ENCODE measurements at places on chromosomes 1 and 21. TPM values are rescaled to one million over a fixed set of nuclear protein-coding genes. Genes with fewer than 3 reads are reported as not detected.

DNA sequence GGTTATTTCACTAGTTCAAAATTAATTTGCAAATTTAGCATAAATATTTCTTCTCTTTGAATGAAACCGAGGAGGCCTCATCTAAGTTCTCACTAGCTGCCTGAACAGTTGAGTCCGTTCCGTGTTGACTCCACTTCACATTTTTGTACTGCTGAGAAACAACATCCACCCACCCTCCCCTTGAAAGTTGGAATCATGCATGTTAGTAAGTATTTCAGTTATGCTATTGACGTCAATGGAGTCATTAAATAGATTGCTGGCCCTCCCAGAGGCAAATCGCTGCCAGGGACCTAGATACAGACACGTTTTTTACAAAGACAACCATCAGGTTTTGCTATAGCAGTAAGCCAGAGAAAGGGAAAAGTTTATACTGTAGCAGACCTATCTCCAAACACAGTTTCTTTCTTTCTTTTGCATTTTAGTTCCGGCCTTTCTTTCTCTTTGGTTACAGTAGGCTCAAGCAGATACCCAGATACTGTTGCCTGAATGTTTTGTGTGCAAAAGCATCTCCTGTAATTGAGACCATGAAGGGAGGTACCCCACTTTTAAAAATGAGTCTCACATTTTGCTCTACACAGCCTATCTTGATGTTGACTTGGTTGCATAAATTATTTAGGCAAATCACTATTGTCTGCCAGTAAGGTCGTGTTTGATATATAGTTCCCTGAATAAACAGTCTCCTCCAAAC lies 262.6 kb upstream of the SGIP1 start:
- DNase-seq = peak; percentile 82

DNA sequence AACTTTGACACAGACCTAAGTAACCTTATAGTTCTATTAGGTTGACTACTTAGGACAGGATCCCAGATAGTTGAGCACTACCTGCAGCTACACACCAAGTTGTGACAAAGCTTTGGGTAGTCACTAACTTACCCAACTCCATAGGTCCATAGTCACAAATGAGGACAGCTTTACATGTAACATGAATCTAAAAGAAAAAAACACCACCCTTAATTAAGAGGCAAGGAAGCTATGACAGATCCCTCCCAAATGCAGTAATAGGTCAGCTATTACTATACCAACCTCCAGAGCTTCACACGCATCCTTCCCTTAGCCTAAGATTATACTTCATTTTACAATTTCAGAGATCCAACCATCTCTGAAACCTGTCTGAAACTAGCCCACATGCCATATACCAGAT lies 12.7 kb upstream of the RAB42 start:
- no peak for DNase-seq

- no peak for DNase-seq
These were observed 50.0 kb downstream of the KCNAB2 start for GRCh38 chr1:6095511-6096242.

The KRTAP19-3 gene
- total RNA-seq = not detected

DNA sequence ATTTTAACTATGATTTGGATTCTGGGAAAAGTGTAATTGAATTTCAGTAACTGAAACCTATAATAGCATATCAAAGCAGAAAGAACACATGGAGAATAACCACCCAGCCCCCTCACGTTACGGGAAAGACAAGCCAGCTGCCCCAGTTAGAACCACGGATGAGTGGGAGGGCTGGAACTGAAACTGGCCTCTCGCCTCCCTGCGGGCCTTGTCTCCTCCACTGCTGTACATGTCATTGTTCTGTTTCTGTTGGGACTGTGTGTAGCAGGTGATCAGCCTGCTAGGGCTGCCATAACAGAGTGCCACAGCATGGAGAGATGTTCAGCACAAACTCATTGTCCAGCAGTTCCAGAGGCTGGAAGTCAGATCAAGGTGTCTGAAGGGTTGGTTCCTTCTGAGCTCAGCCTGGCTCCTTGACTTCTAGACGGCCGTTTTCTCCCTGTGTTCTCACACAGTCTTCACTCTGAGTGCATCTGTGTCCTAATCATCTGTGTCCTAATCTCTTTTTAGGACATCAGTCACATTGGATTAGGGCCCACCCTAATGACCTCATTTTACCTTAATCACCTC lies 52.4 kb downstream of the MAP3K21 start:
- DNase-seq = no peak

DNA sequence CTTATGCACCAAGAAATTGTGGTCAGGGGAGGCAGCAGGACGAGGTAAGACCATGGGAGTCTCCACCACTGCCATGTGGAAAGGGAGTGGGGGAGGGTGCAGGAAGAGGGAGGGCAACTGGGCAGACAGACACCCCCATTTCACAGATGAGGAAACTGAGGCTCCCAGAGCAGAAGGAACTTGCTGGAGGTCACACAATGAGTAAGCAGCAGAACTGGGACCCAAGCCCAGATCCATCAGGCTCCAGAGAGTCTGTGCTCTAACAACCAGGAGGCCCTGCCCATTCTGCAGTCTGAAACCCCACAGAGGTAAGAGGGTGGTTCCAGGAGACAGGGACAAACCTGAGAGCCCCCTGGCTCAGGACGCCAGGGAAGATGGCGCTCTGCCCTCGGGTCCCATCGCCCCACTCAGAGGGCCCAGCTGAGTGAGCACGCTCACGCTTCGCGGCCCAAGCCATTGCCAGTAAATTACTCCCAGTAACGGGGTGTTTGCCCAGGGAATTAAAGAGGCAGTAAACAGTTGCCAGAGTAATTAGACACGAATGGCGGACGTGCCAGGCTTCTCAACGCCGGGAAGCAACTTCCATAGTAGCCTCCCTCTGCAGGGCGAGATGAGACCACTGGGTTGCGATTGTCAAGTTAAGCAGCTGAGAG lies 59.2 kb downstream of the MATN1 start:
- DNase-seq = peak; percentile 31

DNA sequence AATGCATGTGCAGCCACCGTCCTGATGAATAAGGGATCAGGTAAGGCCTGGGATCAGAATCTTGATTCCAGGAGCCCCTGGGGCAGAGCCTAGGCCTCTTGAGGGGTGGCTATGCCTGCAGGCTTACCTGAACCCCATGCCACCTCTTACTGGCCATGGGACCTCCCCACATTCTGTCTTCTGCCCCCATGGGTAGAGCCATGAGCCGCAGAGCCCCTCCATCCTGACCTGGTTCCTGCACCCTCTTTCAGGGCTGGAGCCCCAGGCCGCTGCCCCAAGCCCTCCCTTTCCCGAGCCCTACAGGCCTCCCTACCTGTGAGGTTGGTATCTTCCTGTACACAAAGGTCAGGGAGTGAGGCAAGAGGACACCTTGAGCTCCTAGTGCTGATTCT lies 120.8 kb downstream of the DMRTB1 start:
- DNase-seq = peak; percentile 60

DNA sequence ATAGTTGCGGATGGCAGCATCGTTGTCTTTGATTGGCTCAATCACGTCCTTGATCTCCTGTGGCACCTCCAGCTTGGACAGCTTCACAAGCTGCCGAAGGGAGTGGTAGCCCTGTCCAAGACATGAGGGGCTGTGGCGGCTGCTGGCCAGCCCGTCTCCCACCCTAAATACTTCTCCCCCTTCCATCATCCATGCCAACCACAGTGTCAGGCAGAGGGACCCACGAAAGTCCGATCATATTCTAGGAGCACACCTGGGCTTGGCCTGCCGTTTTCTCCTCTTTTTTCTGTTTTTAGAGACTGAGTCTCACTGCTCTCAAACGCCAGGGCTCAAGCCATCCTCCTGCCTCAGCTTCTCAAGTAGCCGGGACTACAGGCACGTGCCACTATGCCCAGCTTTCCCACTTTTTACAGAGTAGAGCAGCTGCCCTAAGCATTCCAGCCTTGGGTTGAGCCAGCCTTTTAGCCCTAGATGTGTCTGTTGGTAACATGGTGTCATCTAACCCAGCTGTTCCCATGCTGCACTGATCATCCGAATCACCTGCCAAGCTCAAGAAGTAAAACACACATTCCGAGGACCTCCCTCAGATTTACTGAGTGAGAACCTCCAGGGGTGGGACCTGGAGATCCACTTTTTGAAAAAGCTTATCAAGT lies 10.4 kb downstream of the MTHFR start:
- DNase-seq = peak; percentile 31

- DNase-seq = no peak
These were observed 29.8 kb downstream of the RASSF5 start for GRCh38 chr1:206537141-206537540.

- no peak for DNase-seq
These were observed 51.5 kb upstream of the CNIH3 start for GRCh38 chr1:224564454-224565084.

DNA sequence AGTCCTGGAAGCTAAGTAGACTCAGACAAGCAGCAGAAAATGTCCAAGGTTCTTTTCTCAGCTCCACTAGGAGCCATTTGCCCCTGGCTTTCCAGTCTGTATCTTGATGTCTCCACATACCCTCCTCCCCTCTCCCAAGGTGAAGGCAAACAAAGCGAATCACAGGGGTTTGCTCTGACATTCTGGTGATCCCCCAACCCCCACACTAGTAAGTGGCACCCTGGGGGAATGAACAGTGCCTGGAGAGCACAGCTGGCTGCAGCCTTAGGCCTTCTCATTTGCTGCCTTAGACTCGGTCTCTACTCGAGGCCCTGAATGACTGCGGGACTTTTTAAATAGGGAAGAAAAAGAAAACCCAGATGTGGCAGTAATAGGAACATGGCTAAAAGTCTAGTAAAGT lies 15.3 kb downstream of the ERI3 start:
- no peak for DNase-seq

The LRRC38 gene
- total RNA-seq = 0.73 TPM

GRCh38 chr1:248828845-248829244 lies 3.1 kb upstream of the SH3BP5L start:
- no peak for DNase-seq

The CBS gene
- 15.8 TPM for total RNA-seq

The PGBD5 gene
- 14.0 TPM for total RNA-seq

The PRELP gene
- total RNA-seq = 49.7 TPM

DNA sequence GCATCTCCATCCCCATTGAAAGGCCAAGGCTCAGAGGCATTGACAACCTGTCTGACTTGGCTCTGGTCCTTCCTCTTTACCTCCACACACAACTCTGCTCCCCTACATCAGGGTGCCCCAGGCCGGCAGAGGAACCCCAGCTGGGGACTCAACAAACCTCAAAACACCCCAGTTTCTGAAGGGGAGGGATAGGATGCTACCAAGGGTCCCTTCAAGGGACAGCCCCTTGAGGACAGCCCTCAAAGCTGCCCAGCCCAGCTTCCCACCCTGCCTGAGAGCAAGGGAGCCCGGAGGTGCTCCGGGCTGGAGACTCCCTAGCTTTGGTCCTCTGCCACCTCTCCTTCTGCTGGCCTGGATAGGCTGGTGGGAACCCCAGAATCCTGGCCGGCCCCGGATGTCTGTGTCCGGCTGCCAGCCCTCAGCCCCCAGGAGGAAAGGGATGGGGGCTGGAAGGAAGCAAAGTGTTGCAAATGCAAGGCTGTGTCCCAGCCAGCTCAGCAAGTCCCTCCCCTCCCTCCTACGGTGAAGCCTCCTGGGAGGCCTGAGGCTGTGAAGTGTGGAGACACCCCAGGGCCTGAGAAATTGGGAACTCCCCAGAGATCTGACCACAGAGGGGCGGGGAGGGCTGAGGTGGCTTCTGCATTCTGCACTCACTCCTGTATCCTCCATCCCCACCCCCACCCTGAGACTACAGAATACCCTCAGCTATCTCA lies 1.1 kb upstream of the MARCKSL1 start:
- peak; percentile 90 for DNase-seq

DNA sequence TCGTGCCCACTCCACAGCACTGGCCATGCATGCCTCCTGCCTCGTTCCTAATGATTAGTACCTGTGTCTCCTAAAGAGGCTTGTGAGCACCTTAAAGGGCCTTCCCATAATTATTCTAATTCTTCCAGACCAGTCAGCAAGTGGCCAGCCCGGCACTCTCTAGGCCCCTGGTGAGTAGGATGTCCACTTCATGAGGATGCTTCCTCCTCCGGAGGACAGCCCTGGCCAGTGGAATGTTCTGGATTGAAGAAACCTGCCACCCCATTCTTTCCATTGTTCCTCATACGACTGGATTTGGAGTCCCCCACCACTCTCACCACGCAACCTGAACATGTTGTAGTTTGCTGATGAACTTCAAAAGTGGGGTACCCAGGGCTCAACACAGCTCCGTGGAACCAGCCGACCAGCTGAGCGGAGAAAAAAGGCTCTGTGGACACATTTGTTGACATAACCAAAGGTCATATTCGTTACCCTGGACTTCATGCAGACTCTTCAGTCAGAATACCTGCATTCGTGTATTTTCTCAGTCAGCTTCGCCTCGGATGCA lies 46.7 kb upstream of the LBR start:
- no peak for DNase-seq

DNA sequence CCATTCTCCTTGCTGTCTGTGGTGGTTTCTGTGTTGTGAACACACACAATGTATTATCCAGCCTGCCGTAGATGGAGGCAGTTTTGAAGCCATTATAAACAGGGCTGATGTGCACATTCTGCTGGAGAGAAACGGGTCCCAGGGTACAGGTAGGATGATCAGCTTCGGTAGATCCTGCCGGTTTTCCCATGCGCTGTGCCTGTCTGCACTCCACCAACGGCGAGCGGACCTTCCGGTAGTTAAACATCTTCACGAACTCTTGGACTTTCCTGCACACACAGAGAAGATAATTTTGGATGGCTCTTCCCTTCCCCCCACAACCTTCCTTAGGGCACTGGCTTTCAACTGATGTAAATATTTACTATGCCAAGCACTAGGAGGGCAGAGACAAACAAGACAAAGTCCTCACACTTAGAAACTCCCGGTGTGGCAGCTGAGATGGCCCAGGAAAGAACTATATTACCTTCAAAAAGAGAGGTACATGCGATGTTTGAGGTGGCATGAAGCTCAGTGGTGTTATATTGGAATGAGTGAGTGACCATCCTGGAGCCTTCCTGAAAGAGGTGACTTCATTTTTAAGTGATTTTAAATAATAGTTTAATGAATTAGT lies 41.7 kb downstream of the ALPL start:
- DNase-seq = no peak

DNA sequence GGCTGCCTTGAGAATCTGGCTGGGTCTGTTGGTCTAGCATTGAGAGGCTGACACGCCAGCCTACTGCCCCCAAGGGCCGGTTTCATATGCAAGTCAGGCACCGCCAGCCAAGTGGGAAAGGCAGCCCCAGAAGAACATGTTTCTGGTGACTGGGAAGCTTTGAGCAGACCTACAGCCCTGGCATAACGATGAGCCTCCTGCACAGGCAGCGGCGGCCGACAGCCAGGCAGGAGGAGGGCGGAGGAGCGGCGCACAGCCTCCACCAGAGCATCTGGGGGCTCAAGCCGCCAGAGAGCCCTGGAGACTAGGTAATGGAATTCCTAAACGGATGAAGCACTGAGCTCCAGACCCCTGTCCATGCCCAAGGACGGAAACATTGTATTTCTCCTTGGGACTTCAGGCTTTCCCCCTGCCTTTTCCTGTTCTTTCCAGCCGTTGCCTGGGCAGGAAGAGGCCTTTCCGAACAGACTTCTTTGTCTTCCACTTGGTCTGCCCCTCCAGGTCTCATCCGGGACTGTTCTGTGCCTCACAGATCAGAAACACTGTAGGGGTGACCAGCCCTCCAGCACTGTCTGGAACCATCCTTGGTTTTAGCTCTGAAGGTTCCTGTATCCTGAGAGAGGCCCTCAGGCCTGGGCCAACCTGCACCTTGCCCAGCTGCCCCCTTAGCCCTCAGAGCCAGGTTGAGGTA lies 59.5 kb downstream of the IRF2BP2 start:
- DNase-seq = no peak

The C1orf50 gene
- total RNA-seq = 11.0 TPM
